CD4-positive, alpha-beta T cell (primary cell): ENCODE measurements at places on chromosomes 1 and 21.

DNA sequence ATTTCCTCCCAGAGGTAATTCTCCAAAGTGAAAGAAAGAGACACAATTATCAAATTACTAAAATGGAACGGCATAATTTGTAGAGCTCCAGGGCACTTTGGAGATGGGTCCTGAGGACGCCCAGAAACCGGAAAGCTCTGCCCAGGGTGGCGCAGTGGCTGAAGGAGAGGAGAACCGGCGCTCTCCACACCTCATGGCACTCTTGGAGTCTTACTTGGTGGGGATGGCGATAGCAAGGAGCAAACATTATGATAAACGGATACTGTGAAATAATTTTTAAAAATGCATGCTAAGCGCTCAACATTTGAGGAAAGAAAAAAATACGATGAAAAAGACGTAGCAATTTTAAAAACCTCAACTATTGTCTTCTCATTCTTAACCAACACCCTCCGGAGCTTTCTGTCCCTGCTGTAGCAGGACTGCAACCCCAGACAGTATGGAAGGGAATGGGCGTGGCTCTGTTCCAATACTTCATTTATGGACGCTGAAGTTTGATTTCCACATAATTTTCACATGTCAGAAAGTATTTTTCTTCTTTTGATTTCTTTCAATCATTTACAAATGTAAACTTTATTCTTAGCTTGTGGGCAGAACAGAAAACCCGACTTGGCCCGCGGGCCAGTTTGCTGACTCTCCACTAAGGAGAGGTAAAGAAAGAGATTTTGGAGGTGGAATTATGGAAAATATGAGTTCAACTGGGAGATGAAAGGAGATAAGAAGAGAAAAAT is 1.1 kb downstream of the S100A11 start:
- no peak for DNase-seq

DNA sequence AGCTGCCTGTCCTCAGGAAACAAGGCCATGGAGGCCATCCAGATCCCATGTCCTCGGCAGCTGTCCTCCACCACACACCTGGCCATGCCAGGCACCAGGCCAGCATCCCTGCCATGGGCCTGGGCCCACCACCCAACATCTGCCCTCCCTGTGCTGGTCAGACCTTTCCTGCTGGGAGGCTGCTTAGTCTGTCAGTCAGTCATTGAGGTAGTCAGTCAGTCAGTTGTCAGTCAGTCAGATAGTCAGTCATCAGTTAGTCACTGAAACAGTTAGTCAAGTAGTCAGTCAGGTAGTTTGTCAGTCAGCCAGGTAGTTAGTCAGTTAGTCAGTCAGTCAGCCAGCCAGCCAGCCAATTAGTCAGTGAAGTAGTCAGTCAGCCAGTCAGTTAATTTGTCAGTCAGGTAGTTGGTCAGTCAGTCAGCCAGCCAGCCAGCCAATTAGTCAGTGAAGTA is 17.2 kb downstream of the KRTAP10-1 start:
- no peak for DNase-seq

- no peak for DNase-seq
These were observed 4.1 kb downstream of the NRIP1 start for GRCh38 chr21:15060543-15061175.

DNA sequence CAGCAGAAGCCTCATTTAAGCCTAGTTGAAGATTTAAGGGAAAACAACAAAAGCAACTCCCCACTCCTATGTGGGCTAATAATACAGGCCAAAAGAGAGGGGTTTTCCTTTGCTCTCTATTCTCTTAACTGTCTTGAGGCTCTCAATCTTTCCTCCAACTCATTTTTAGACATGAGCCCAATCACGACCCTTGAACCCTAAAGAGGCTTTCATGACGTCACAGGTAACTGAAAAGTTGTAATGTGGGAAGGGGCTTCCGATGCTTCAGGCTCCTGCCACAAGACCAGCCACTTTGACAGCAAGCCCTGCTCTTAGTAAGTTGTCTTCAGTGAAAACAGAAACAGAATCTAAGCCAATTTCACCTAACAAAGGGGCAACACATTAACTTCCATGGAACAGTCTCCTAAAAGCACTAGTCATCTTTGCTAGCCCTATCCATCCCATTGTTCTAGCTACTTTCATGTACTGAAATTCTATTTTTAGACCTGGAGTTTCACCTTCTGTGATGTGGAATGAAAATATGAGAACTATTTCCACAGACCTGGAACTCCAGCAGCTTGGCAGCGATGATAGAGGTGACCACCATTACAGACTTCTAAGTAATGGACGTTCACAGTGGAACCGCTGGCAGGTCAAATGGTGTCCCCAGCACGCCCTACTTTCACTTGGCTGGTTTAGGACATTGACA is 36.3 kb downstream of the GPR161 start:
- no peak for DNase-seq

DNA sequence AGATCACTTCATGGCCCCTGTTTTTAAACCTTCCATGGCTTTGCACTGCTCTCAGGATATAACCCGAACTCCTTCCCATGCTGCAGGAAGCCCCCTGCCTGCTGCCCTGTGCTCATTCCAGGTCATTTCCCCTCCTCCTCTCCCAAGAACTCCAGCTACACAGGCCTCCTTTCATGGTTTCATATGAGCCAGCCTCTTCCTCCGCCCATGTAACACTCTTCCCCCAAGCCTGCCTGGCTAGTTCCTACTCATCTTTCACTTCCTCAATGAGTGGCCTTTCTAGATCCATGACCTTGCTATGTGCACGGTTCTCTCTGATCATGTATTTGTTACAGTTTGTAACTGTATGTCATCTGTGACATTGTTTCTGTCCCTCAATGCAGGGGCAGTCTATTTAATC is 3.1 kb upstream of the NCF2 start:
- no peak for DNase-seq

DNA sequence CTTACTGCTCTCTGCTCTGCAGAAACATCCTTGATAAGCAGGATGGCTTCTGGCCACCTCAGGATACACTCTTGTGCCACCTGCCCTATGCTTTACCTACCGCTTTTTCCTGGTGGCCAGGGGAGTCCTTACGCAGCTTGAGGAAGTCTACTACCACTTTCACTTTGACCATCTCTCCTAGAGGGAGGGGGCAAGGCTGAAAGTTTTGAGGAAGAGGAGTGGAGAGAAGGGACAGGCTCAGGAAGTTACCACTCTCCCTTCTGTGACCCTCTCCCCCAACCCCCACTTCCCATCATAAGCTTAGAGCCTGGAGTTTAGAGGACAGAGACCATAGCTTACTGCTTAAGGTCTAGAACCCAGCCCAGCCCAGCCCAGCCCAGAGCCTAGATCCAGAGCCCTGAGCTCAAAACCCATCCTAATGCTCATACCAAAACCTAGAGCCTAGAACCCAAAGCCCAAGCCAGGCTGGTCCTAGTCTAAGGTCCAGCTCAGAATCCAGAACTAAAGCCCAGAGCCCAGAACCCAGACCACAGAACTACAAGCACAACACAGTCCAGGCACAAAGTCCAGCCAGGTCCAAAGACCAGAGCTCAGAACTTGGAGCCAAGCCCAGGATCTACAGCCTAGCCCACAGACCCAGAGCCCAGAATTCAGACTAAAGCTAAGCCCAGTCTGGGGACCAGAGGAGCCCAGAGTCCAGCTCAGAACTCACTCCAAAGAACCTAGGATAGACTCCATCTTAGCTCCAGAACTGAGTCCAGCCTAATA is 18.0 kb upstream of the MFSD2A start:
- no peak for DNase-seq

GRCh38 chr1:233020426-233020825 is 70.0 kb downstream of the NTPCR start:
- no peak for DNase-seq

GRCh38 chr1:53968125-53968513 is 22.0 kb downstream of the LRRC42 start:
- DNase-seq, result no peak

DNA sequence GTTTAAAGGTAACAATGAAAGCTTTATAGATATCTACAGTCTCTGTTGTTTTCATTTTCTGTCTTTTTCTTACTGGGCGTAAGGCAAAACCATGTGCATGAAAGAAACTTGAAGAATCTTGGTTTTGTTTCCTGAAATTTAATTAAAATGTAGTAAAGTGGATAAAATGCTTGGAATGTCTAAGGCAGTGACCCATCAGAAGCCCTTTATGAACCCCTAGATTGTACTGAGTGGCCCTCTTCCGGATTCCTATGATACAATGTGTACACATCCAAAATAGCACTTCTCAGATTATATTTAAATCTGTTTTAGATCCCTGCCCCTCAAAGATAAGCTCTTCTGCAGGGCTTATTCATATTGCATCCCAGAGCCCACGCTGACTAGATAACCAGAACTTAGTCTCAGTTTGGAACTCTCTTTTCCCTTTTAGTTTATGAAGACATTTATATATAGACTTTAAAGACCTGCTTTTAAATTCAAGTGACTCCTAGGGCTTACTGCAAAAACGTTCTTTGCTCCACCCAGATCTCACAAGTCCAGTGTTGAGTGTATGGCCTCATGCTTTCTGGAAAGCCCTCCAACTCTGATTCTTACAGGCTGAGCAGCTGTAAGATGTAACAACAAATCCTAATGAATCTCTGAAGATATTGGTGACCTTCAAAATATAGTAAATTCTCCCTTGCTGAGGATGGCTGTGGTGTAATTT is 142.9 kb downstream of the LRRC7 start:
- DNase-seq, result no peak

- DNase-seq, result no peak
These were observed 46.1 kb downstream of the KDM1A start for GRCh38 chr1:23065385-23065784.

DNA sequence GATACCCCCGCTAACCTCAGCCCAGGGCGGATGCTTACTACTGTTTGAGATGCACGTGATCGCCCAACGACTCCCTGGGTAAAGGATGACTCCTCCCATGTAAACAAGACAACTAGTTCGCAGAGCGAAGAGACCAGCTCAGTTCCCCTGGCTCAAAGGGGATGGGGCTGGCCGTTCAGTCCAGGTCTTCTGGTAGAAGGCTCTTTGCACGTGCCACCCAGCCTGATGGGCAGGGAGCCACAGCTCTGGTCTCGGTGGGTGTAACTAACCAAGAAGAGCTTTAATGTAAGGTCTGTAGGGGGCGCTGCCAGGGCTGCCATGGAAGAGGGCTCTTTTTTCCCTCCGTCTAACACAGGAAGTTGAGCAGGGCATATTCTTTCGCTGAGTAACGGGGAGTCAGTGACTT is 49.4 kb upstream of the PARP1 start:
- DNase-seq, result peak; percentile 21

DNA sequence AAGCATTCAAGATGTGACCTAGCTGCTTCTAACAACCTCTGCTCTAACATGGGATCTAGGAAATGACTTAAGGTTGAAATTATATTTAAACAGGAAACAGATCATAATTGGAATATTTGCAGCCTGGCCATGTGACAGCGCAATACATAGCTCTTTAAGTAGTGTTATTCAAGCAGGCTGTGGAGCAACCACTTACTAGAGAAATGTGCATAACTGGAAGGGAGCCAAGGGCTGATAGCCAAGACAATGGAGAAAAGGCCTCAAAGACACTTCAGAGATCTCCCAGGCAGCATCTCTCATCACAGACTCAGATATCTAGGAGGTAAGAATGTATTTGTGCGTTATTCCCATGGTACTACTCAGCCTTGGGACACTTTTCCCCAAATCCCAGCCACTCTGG is 823.0 kb upstream of the PRMT6 start:
- DNase-seq, result no peak

DNA sequence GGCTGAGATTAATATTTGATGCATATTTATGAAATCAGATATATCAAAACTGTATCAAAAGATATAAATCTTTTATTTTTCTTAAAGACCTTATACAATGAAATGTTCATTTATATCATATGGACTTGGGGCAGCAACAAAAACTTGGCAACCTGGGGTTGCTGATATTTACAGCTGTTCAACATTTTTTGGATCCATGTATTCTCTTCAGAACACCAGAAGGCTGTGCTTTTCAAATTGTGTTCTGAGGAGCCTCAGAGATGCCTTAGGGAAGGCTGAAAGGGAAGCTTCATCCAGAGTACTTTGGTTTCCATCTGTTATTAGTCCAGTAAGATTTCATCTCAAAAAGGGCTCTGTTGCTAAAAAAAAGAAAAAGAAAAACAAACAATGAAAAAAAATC is 94.8 kb downstream of the DISC1 start:
- DNase-seq, result no peak

GRCh38 chr1:9241891-9242290 is 7.3 kb downstream of the H6PD start:
- no peak for DNase-seq

GRCh38 chr1:68136187-68136586 is 85.8 kb upstream of the DIRAS3 start:
- no peak for DNase-seq

GRCh38 chr21:26967062-26967913 is at the start of gene ADAMTS5:
Gene ADAMTS5 (minus strand): TSS chr21:26967088. CDS start chr21:26966391, 697 bp downstream.
- DNase-seq, result no peak

GRCh38 chr1:204106825-204107224 is 33.9 kb downstream of the SOX13 start:
- DNase-seq, result no peak

DNA sequence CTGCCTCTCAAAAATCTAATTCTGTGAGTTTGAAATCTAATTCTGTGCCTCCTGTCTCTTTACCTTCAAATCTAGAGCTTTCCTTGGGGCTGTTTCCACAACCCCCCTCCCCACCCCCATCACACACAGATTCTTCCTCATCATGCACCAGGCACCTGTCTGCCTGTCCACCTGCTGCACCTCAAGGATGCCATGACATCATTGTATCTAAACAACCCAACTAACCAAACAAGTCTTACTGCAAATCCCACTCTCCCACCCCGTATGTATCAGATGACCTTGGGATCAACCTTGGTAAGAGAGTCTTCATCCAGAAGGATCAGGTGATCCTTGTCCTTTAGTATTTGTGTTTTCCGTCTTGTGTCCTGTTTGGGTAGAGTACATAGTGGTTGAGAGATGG is 102.7 kb upstream of the SIM2 start:
- DNase-seq, result no peak
